ENCODE measurements at places on chromosomes 5 and 9.

GRCh38 chr5:56233230-56233629, at the start of gene ANKRD55:
TSS of gene ANKRD55 (minus strand) at chr5:56233330. CDS start at chr5:56232913, 417 bp downstream.
- no peak for DNase-seq

- no peak for DNase-seq
Observed at GRCh38 chr9:37943345-37944265, 39.7 kb upstream of the SLC25A51 start.

- peak; percentile 52 for DNase-seq
Observed at GRCh38 chr9:136354592-136355085, 8.9 kb downstream of the DNLZ start.

DNA sequence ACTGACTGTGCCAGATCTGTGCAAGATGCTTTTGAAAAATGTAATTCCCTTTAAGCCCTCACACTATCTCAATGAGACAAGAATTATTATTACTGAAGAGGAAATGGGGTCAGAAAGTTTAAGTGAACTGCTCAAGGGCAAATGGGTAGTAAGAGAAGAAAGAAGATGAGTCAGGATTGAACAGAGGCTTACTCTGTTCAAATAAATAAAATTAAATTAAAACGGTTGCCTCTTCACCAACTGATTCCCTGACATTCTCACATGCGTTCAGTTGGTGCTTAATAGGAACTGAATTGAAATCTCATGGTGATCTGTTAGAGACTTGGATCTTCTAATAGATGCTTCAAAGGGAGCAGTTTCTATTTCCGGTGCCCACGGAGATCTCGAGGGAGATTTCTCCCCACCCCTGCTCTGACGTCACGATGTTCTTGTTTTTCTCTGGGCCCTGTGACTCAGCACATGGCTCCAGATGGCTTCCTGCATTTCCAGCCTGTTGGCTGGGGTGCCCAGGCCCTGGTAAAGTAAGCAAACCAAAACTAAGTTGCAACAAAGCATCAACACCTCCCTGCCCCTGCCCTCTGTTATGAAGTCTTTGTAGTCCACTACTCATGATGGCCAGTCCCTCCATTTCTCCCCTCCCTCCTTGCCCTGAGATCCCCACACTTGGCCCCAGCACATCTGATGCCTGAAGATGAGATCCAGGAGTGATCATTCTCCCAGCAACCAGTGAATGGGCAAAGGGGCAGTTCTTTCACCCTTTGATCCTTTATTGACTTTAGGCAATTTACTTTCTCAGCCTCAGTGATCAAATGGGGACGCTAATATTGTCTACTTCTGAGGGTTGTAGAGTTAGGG, 106.1 kb upstream of the CPEB4 start:
- DNase-seq = peak; percentile 96

- DNase-seq = no peak
Observed at GRCh38 chr9:108377382-108377781, 478.4 kb downstream of the ACTL7B start.

DNA sequence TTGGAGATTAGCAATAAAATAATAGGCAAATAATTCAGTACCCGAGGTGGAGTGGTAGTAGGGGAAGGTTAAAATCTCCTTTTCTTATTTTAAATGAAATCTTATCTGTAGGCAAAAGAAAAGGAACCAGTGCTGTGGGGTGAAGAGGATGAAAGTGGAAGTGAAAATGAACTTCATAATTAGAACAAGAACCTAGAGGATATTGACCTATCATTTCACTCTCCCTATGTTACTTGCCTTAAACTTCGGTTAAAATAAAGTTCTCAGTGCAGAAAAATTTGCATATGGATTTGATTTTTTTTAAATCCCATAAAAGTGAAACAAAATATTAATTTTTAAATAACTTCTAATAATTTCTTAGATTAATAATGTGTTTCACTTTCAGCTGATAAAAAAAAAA, 1094.9 kb upstream of the C9orf72 start:
- no peak for DNase-seq

DNA sequence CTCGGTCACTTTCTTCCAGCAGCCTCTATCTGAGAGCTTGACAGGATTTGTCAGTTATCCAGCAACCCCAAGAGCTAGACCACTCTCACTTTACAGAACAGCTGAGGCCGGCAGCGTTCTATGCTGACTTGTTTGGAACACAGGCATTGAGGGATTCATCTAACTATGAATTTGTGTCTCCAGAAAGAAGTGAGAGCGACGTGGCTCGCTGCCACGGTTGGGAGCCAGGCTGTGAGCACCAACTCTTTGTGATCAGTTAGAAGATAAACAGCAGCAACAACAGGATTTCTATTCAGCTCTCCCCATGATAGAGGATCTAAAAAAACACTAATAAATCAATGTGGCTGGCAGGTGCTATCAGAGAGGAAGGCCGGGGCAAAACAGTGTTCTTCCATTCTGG, 58.6 kb downstream of the NPR3 start:
- no peak for DNase-seq

DNA sequence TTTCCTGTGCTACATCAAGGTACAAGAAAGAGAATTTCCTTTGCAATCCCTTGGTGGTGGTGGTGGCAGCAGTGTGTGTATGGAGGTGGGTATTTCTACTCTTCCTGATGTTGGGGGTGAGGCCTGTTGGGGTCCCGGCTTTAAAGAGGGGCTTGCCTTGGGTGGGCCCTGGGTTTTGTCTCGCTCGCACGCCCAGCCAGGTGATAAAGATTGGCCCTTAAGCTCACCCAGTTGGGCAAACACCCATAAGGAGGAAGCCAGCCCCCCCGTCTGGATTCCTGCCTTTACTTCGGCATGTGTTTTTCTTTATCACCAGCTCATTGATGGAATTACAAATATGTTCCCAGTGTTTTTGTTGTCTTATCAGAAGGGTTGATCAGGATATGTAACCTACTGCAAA, 16.0 kb upstream of the SARDH start:
- DNase-seq = no peak

DNA sequence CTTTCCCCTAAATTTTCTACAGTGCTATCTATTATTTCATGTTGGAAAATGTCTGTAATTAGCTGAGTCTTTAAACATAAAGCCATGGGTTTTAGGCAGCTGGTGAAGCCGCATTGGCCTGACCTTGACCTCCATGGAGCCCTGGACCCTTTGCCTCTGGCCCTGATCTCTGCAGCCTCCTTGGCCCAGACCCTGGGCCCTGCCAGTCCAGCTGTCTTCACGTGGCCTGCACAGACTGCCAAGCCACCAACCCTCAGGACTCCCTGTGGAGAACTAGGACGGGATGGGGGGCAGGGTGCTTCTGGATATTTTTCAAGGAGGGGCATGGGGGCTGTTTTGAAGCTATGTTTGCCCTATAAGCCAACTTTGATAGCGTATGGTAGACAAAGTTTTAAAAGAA, 29.8 kb upstream of the PPARGC1B start:
- no peak for DNase-seq

- peak; percentile 11 for DNase-seq
Observed at GRCh38 chr5:153276151-153276550, 214.3 kb upstream of the GRIA1 start.

DNA sequence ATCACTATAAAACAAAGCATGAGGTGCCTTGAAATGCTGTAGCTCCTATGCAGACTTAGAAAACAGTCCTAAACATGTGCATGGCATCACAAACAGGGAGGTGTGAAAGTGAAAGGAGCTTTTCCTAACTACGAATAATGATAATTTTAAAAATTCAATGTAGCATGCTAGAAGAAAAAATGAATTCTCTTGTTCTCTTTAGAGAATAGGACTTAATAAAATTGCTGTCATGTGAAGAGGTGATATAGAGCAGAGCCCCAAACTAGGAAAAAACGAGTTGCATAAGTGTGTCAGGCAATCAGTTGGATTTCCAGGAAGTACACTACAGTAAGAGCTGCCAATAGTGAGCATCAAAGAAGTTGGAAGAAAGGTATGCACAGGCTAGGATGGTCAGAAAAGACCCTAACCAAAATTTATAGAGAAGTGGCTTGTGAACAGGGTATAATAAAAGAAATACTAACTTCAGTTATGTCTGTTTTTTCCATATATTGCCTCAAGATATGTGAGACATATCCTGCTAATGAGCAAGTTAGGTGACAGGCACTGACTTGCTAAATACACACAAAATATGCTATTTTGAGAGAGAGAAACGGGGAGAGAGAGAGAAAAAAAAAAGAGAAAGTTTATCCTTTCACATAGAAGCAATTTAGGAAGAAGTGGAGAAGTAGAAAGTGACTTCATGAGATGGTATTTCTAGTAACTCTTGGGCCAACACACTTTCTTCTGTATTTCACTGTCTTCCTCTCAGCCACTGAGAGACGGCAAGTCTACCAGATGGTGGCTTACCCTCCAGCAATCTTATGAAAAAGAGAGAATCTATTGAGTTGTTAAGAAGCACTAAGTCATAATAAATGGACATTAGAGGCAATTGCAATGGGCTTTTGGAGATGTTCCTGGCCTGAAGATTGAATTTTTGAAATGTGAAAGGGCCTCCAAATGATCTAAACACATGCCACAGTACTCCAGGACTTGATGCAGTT, 18.0 kb downstream of the ITGA2 start:
- no peak for DNase-seq

GRCh38 chr9:91949946-91950664, at the start of gene ROR2:
TSS of gene ROR2 (minus strand) at chr9:91950228.
- DNase-seq = peak; percentile 77

- DNase-seq = peak; percentile 87
Observed at GRCh38 chr9:4987961-4988421, 2.9 kb downstream of the JAK2 start.

GRCh38 chr9:105911104-105911911, 217.0 kb downstream of the TMEM38B start:
- no peak for DNase-seq

DNA sequence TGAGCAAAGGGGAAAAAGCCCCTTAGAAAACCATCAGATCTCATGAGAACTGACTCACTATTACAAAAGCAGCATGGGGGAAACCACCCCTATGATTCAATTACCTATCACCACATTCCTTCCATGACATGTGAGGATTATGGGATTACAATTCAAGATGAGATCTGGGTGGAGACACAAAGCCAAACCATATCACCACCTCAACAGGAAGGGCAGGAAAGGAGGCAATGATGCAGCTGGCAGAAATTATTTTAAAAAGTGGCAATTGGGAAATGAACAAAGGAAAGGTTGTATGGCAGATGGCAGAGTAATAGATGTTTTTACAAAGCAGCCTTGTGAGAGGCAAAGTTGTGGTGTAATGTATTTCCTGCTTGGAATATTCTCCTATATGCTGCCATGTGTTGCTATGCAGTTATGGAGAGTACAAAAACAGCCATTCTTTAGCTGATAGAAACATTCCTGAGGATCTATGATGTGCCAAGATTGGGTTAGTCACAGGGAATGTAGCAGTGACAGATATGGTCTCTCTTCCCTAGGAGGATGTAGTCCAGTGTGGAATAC, 138.8 kb downstream of the SMC2 start:
- DNase-seq = no peak

DNA sequence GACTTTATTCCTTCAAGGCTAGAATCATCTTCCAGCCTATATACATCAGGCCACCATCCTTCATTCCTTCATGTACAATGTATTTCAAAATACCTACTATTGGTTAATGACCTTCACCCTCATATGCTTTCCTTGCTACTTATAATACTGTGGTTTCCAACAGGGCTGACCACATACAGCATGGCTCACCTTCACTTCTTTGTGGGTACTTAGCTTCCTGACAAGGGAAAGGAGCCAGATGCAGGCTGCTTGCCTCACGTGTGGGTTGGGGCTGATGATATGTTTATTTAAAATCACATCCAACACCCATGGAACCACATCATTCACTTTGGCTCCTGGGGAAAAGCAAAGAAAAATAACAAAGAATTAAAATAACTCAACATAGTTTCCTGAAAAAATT, 63.9 kb upstream of the OR2K2 start:
- DNase-seq = no peak

- peak; percentile 35 for DNase-seq
Observed at GRCh38 chr5:181052672-181053487, 12.8 kb downstream of the BTNL9 start.

- DNase-seq = no peak
Observed at GRCh38 chr9:33988219-33988890, 60.3 kb downstream of the UBAP2 start.

DNA sequence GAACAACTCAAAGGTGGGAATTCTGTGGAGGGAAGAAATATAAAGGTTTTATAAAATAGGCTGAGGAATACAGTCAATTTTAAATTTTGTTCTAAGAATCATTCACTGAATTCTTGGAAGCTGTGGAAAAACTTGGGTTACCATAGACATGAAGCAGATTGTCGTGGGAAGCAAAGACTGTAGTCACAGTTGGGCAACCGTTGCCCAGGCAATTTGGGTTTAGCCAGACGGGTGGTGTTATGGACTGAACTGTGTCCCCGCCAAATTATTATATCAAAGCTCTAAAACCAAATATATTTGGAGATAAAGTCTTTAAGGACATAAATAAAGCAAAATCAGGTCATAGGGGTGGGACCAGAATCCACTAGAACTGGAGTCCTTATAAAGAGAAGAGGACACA, 463.7 kb upstream of the CTNND2 start:
- DNase-seq = no peak

DNA sequence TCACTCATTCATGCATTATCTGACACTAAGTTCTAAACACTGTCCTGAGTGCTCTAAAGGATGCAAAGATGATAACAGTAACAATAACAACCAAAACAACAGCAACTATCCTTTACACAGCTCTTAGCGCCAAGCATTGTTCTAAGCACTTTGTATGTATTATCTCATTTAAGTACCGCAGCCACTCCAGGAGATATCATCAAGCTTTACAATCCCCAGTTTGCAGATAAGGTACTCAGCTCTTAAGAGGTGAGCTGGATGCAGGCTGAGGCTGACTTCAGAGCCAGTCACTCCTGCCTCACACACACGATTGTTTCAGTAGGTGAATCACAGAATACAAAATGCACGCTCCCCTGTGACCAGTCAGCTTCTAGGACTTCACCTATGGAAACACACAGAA, 141.8 kb downstream of the PAX5 start:
- DNase-seq = no peak

DNA sequence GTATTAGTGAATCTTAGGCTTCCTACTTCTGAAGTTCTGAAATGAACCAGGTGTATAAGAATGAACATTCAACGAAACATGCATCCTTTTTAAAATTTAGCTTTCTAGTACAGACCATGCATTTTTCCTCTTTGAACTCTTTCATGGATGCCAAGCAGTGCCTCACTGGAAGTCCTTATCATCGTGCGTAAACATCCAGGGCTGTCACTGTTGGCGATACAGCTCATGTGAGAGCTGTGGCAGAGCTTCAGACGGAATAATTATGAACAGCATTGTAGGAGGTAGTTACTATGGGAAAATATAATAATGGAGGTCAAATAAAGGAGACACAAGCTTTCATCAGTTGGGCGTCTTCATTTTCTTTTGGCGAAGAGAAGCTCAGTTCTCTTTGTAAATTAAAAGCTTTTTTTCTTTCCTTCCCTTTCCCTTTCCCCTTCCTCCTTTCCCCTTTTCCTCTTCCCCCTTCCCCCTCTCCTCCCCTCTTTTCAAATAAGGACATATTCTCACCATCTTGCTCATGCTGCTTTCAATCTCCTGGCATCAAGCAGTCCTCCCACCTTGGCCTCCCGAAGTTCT, 167.3 kb downstream of the KDM4C start:
- no peak for DNase-seq

- DNase-seq = no peak
Observed at GRCh38 chr9:117290306-117290840, 124.5 kb downstream of the ASTN2 start.
